ENCODE measurements at places on chromosomes 13 and 19.
A peak's percentile ranks its signal among the peaks of the same experiment; 100 is the strongest.

DNA sequence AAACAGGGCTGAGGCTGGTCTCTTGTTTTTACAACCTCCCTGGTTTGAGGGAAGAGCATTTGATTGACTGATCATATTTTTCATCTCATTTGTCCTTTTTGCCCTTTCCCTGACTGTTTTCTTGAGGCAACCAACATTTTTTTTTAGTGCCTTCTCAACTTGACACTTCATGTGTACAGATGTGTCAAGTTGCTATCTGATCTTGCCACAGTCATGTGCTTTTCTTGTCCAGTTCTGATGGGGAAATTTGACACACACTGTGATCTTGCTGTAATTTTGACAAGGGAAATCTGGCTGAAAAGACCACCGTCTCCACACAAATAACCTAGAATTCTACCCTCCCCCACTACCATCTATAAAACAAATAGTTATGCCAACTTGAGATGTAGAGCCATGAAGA lies 329.6 kb downstream of the KCTD12 start:
- DNase-seq, result no peak

DNA sequence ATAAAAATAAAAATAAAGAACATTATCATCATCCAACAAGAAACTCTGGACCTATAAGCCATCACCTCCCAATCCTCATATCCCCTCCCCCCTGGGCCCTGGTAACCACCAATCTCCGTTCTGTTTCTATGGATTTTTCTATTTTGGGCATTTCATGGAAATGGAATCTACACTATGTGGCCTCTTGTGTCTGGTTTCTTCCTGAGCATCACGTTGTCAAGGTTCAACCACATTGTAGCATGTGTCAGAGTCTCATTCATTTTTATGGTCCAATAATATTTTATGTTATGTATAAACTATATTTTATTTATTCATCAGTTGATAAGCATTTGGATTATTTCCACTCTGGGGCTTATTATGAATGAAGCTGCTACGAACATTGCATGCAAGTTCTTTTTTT lies 26.9 kb downstream of the SULT2B1 start:
- no peak for DNase-seq

- no peak for DNase-seq
These were observed 68.8 kb downstream of the SIPA1L3 start for GRCh38 chr19:37975596-37976515.

DNA sequence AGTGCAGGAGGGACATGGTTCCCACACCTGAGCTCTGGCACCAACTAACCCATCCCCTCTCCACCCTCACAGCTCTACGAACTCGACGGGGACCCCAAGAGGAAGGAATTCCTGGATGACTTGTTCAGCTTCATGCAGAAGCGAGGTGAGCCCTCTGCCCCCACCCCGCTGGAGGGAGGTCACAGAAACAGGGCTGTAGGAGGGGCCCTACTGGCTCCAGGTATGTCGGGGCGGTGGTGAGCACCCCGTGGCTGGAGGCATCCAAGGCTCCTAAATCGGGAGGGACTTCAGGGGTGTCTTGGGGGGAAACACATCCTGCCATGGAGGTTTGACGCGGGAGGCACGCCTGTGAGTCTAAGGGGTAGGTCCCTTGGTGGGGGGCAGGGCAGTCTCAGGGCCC lies 24.1 kb upstream of the WDR18 start:
- DNase-seq, result no peak

DNA sequence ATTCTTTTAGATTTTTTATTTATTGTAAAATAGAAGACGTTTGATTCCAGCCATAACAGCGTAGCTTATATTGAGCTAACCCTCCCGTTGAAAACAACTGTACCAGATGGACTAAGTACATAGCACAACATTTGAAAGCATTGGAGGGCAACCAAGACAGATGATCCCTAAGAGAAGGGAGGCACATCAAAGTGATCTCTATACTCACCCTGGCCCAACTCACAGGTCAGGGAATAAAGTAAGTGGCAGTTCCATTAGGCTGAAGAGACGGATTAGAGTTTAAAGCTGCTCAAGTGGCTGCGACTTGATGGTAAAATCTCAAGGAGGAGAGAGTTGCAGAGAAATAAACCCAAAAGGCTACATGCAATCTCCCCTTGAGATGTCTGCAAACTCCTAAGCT lies 65.1 kb upstream of the ITM2B start:
- DNase-seq, result no peak

GRCh38 chr19:34961775-34962686 lies 2.0 kb downstream of the ZNF792 start:
- DNase-seq, result no peak

DNA sequence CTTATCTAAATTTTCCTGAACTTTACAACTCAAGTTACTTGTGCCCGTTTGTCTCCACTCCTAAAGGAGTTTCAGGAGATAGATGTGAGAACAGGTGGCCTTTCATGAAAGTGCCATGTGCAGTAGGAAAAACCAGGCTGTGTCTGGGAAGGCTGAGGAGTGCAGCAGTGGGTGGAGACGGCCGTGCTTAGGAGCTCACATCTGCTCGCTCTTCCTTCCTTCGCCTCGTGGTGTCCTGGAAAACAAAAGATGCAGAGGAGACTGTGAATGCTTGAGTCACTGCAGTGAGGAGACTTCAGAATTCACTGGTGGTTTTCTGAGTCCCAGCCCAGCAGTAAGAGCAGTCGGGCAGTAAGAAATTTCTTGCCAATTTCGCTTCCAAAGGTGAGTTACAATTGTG lies 138.4 kb upstream of the RNF113B start:
- DNase-seq, result peak; percentile 59

DNA sequence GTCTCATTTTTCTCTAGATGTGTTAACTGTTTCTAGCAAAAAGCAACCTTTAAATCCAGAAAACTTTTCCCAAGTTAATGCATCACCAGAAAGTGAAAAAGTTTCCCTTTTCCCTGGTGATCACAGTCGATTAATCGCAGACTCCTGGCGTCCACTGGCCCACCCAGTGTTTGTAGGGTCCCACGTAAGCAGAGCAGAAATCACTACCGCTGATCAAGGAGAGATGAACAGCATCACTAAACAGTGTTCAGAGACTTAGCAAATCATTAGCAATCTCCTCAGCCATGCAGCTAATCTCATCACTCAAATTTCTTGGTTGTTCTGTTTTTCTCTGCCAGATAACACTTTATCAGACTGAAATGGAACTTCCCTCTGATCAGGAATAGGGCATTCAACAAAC lies 184.2 kb downstream of the EFNB2 start:
- no peak for DNase-seq

DNA sequence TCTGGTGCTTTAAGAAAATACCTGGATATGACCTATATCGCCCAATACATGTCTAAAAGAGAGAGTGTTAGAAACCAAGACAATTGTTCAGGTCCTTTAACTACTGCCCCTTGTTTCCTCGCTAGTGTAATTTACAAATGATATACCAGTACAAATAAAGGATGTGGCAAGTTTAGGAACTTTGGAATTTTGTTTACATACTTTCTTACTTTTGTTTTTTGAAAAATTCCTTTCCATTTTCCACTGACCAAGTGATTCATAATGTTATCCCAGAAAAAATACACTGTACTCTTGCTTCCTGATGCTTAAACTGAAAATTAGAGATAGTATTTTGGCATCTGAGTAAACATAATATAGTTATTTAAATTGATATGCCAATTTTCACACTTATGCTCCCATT lies 96.8 kb upstream of the CSNK1A1L start:
- peak; percentile 52 for DNase-seq

GRCh38 chr13:108574856-108575255 lies 54.6 kb upstream of the MYO16 start:
- no peak for DNase-seq

DNA sequence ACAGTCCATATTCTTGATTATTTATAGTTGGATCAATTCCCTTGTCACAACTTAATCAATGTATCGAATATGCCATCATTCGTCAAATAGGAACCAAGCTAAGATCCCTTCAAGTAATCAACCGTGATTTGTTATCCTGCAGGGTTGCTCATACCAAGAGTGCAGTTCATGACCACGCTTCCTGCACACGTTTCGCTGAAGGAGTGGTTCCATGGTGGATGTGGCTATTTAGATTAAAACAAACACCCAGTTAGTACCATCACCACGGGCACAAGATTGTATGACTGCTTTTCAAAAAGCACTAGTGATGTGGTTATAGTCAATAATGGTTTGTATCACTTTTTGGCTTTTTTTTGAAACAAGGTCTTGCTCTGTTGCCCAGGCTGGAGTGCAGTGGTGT lies 41.1 kb upstream of the CCNE1 start:
- no peak for DNase-seq

- no peak for DNase-seq
These were observed 555.4 kb downstream of the SLITRK6 start for GRCh38 chr13:85243831-85244230.

DNA sequence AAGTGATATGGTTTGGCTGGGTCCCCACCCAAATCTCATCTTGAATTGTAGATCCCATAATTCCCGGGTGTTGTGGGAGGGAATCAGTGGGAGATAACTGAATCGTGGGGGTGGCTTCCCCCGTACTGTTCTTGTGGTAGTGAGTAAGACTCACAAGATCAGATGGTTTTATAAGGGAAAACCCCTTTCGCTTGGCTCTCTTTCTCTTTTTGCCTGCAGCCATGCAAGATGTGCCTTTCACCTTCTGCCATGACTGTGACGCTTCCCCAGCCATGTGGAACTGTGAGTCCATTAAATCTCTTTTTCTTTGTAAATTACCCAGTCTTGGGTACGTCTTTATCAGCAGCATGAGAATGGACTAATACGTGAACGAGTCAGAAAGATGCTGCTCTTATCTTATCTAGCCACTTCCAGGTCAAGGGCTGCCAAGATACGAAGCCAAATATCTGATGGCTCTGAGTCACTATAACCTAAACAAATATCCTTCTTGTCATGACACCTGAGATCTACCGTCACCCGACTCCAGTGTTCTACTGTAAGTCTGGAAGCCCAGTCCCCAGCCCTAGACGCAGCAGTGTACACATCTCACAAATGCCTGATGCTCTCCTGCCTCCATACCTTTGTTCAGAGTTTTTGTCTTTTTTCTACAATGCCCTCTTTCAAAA lies 45.9 kb downstream of the SLC15A1 start:
- DNase-seq, result no peak

GRCh38 chr19:13666165-13666564 lies 98.2 kb upstream of the MRI1 start:
- DNase-seq, result no peak

DNA sequence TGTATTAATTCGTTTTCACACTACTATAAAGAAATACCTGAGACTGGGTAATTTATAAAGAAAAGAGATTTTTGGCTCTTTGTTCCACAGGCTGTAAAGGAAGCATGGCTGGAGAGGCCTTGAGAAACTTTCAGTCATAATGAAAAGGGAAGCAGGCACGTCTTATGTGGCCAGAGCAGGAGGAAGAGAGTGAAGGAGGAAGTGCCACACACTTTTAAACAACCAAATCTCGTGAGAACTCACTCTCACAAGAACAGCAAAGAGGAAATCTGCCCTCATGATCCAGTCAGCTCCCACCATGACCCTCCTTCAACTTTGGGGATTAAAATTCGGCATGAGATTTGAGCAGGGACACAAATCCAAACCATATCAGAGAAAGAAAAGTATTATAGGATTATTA lies 1255.9 kb upstream of the MIR17HG start:
- DNase-seq, result no peak

GRCh38 chr19:46860846-46861690 lies at the start of gene ARHGAP35:
TSS of gene ARHGAP35 (plus strand) at chr19:46860997. CDS start at chr19:46918676, 57,679 bp downstream.
- peak; percentile 95 for DNase-seq

DNA sequence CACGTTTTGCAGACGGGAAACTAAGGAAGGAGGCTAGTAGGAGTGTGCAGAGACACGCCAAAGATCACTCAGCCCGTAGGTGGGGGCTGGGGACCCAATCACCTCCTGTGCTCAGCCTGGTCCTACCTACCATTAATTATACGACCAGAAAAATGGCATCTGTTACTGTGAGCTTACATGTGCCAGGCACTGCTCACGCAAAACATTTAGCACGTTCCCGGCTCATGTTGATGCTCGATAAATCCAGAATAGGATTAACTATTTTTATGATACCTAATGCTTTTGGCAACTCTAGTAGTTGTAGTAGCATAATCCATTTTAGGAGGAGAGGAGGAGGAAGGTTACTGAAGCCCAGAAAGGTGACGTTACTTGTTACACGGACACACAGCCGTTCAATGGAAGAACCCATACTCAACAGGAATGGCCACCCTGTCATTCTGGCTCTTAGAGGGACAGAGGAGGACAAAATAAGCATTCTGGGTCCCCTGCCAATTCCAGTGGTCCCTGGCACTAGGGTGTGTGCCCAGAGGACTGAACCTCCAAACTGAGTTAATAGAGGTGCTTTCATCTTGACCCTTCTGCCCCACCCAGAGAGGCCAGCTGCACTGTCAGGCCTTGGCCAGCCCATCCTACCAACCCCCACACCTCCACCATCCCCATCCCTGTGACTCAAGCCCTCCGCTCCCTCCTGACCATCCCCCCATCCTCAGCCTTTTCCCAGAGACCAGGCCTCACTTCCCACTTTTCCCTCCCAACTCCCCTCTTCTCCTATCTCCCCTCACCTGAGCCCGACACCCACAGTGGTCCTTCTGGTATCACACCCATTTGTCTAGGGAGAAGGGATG lies 5.0 kb upstream of the EML2 start:
- no peak for DNase-seq

DNA sequence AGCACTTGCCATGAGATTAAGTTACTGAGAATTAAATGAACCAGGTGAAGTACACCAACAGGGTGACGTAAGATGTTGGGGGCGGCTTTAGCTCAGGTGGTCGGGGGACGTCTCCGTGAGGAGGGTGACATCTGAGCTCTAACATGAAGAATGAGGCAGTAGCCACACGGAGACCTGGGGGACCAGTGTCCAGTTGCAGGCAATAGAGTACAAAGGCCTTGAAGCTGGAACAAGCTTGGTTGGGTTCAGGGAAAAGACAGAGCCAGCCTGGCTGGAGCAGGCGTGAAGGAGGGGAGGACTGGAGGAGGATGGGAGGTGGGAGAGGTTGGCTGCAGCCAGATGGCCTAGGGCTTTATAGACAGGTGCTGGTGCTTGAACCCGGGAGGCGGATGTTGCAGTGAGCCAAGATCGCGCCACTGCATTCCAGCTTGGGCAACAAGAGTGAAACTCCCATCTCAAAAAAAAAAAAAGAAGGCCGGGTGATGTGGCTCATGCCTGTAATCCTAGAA lies 1.6 kb downstream of the SPINT2 start:
- no peak for DNase-seq

DNA sequence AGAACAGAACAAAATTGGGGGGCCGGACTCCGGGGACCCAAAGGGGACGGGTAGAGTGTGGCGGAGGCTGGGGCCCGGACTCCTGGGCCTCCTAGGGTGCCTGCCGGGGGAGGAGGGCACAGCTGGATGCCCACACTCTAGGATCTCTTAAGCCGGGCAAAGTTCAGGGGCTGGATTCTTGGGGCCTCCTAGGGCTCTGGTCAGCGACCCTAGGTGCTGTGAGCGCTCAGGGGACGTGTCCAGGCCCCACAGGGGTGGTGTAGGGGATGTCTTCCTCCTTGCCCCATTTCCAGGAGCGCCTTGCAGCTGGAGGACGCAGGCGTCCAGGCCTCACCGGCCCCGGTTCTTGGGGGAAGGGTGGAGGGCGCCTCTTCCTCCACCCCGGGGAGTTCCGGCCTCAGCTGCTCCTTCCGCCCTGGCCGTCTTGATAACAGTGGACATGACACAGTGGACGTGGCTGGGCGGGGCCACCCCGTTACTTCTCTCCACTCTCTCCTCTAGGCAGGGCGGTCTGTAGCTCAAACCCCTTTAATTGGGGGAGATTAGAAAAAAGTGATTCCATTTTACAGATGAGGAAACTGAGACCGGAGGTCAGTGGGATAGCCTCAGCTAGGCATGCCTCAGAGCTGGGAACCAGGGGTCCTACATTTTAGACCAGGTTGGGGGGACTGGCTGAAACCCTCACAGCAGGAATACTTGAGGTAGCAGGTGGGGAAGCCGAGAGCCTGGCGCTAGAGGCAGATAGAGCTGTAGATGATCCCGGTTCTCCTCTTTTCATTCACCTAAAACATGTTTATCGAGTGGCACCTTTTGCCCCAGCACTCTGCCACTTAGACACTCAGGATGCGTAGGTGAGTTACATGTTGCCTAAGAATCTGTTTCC lies 705 bp downstream of the STXBP2 start:
- DNase-seq, result no peak
